ENCODE measurements at places on chromosomes 6 and 20.
A peak's percentile ranks its signal among the peaks of the same experiment; 100 is the strongest.

DNA sequence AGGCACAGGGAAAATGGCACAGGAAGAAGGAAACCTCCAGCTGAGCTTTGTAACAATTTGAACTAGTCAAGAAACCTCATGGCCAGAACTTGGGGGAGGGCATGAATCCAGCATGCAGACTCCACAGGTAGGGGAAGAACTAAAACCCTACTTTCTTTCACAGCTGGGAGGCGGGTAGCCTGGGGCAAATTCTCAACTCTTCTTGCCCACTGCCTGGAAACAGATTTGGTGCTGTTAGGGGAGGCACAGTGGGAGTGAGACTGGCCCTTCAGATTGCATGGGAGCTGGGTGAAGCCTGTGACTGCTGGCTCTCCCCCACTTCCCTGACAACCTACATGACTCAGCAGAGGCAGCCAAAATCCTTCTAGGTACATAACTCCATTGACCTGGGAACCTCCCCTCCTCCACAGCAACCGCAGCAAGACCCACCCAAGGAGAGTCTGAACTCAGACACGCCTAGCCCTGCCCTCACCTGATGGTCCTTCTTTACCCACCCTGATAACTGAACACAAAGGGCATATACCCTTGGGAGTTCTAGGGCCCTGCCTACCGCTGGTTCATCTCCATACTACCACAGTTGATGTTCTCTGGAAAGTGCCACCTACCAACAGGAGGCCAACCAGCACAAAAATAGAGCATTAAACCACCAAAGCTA, 37.2 kb upstream of the TRIM27 start:
- DNase-seq: no peak

DNA sequence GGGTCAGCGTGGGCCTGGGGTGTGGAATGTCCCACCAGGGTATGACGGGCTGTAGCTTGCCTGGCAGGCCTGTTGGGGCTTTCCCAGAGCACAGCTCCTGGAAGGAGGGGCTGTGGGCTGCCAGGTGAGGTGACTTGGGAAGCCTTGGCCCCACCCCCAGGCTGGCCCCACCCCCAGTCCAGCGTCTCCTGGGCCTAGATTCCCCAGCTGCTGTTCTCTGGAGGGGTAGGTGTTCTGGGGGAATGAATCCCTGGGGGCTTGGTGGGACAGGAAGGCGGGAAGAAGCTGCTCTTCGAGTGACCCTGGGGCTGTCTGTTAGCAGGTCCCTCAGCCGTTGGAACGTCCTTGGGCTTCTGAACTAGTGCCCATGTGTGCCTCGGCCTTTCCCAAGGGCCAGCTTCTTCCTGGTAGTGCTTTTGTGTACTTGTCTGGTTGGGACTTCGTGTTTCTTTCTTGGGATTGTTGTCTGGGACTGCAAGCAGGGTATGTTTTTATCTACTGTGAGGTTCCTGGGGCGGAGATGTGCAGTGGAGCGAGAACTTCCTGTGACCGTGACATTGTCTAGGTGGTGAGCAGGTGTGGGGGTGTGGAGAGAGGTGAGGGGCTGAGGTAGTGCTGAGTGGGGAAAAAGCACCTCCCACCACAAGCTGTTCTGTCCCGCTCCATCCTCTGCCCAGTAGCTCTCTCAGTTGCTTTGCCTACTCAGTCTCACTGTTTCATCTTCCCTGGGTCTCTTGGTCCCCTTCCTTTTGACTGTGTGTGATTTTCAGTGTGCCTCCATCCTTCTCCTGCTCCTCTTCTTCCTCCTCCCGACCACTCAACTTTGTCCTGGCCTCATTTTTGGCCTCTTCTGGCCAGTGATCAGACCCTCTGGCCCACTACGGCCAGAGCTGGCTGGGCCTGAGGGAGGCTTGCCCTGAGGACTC, 1.3 kb upstream of the DDR1 start:
- DNase-seq: no peak

DNA sequence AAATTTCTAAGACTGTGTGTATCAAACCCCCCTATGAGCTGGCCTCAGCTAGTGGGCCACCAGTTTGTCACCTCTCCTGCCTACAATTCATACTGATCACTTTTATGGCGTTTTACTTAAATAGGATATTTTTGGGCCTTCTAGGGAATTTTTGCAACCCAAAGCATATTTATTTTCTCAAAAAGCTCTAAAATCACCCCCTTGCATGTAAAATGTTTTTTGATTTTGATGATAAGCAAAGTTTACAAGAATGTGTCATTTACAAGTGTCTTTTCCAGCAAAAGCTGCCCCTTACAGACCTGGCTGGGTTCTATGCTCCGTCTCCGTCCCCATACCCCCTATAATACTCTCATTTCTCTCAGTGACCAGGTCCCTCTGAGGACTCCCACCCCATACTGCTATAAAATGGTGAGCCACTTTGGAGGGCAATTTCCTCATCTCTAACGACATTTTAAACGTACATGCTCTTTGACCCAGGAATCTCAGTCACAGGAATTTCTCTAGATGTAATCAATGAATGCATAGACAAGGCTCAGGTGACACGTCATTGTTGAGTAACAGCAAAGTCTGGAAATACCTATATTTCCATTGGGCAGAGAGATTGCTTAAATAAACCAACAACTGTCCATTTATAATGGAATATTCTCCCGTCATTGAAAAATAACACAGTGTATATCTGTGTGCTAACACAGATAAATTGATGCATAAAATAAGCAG, 13.9 kb upstream of the OCSTAMP start:
- DNase-seq: no peak

GRCh38 chr6:135940616-135941167, 89.2 kb downstream of the PDE7B start:
- no peak for DNase-seq

DNA sequence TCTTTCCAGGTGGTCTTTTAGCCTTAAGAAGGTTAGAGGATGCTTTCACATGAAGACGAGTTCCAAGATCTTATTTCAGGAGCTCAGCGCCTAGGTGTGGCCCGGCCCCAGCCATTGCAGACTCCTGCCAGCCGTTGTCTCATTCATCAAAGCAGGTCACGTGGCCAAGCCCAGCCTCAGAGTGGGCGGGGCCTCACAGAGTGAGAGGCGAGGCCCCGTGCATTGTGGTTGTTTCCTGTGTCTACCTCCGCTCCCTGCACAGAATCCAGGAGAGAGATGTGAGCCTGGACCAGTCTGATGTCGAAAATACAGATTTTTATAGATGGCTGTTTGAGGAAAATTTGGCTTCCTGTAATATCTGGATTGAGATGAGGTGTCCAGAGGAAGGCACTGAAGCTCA, 49.2 kb upstream of the CST5 start:
- no peak for DNase-seq

DNA sequence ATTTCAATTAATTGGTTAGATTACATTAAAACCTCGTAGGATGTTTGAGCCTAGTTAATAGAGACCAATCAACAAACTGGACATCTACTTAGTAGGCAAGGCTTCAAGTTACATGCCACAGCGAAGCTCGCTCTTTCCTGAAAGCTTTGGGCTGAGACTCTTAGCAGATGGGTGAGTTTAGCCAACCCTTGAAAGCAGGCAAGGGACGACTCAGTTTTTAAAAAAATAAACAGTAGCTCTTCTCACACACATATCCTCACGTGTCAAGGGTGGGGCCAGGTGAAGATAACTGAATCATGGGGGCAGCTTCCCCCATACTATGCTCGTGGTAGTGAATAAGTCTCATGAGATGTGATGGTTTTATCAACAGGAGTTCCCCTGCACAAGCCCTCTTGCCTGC, 775 bp downstream of the MTFR2 start:
- DNase-seq: no peak

DNA sequence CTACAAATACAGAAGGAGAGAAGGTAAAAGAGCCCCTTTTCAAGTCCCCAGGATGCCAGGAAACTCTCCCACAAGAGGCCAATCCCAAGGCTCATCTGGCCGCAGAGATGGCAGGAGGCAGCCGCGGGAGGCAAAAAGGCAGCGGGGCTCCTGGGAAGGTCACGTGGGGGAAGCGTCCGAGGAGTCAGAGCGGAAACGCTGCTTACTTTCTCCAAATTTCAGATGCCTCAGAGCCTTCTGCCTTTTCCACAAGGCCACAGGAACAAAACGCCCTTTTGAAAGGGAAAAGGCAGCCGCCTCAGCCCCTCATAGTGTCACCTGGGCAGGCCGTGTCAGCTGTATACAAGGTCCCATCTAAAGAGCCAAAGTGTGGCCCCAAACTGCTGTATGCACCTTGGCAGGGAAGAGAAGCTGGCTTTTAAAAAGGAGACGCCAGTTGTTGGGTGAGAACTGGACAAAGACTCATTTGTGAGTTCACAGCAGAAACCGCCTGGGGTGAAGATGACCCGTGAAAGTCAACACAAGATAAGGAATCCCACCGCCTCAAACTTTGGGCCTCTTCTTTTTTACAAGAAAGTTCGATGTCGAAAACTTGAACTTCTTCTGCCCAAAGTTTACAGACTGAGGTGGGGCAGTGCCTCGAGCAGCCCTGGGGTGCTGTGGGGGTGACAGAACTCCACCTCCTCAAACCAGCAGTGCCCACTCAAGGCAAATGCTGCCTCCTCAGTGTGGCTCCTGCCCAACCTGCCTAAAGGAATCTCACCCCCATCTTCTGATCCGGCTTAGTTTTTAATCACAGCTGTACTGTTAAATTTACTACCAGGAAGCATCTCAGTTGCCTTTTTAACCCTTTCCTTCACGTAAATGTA, 45.4 kb downstream of the EZR start:
- no peak for DNase-seq

- no peak for DNase-seq
These were observed 28.1 kb upstream of the RALGAPA2 start for GRCh38 chr20:20740541-20740940.

- peak; percentile 27 for DNase-seq
These were observed 85.7 kb upstream of the NEDD9 start for GRCh38 chr6:11317885-11318771.

- DNase-seq: no peak
These were observed 412.7 kb downstream of the UTRN start for GRCh38 chr6:144697801-144698200.

- no peak for DNase-seq
These were observed 173.2 kb downstream of the VEGFA start for GRCh38 chr6:43943099-43943766.

GRCh38 chr6:128135325-128135724, 234.5 kb upstream of the THEMIS start:
- DNase-seq: no peak

- DNase-seq: no peak
These were observed 1321.1 kb upstream of the GJE1 start for GRCh38 chr6:140811642-140812041.

GRCh38 chr6:148144917-148145521, 197.6 kb upstream of the SASH1 start:
- no peak for DNase-seq

DNA sequence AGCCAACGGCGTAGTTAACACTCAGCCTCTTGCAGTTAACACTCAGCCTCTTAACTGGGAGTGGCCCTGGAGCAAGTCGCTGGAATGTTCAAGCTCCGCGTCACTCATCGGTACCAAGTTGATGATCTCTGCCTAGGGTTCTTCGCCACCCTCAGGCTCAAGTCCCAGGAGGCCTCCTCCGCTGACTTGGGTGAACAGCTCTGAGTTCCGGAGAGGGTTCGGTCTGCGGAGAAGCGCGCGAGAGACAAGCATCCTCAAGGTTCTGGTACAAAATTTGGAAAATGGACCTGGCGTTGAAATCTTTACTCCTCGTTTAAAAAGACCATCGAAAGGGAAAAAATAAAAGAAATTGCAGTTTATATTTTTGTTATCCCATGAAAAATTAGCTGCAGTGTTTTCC, 876 bp upstream of the DSP start:
- no peak for DNase-seq

DNA sequence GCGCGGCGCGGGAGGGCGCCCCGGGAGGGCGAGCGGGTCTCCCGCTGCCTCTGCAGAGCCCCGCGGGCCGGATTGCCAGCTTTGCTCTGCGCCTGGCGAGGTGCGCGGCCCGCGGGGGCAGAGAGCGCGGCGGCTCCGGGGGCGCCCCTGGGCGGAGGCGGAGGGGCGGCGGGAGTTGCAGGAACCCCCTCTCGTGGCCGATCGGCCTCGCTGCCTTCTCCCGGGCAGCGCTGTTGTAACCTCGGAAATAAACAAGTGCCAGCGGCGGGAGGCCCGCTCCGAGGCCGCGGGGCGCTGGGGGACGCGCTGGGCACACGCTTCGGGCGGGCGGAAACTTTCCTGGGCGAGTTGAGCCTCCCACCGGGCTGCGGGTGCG, 1.2 kb downstream of the CDH4 start:
- no peak for DNase-seq

DNA sequence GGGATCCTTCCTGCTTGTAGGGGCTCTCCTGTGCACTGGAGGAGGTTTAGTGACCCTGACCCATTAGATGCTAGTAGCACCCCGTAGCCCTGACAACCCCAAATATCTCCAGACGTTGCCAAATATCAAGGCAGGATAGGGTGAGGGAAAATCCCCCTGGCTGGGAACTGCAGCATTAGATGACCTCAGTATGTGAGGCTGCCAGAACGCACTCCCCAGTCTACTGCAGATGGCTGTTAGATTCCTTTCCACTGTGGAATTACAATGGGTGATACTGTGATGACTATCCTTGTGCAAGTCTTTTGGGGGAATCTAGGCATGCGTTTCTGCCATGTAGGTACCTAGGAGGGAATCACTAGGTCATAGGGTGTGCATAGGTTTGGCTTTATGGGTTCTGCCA, 226.3 kb upstream of the KCNG1 start:
- no peak for DNase-seq
